ENCODE measurements at places on chromosomes 7 and 10.

GRCh38 chr7:93574646-93575554 is at the start of gene CALCR:
Gene CALCR (minus strand): TSS chr7:93574724. CDS start chr7:93486981, 87,743 bp downstream.
- DNase-seq = peak; percentile 15

GRCh38 chr7:82699773-82700186 is 256.2 kb upstream of the CACNA2D1 start:
- DNase-seq = no peak

GRCh38 chr7:19939746-19940145 is 166.3 kb upstream of the TMEM196 start:
- DNase-seq = no peak

GRCh38 chr7:115047958-115048720 is 126.2 kb downstream of the MDFIC start:
- no peak for DNase-seq

- DNase-seq = peak; percentile 82
These were observed at the start of gene EXOC6 for GRCh38 chr10:92848441-92849233. Gene EXOC6 (plus strand): TSS chr10:92848520. CDS start chr10:92848534, 14 bp downstream.

GRCh38 chr10:114905450-114905849 is 32.5 kb upstream of the TRUB1 start:
- no peak for DNase-seq

DNA sequence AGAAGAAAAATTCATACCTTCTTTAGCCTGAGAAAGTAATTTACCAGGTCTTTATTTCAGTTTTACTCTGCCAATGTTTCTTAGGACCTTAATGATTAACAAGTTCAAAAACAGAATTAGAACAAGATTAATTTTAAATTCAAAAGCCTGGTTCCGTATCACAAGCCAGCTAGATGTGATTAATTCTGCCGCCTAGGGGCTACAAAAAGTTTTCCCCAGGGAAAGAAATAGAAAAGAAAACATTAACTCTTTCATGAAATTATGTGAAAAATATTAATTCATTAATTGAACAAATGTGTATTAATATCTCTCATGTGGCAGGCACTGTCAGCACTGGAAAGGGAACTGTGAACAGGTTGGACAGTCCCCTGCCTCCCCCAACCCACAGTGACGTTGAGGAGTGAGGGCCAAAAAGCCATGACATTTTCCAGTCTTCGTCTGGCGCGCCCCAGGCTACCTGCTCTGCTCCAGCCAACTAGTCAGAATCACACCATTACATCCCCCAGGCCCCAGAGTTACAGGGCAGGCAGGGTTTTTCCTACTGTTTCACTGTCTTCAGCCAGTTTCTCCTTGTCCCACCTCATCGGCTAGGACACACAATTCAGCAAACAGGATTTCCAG is 20.1 kb downstream of the TMEM176A start:
- DNase-seq = no peak

- DNase-seq = no peak
These were observed 254.8 kb upstream of the ZMIZ1 start for GRCh38 chr10:78813998-78814399.

- DNase-seq = no peak
These were observed 180.8 kb downstream of the SFMBT2 start for GRCh38 chr10:7230036-7230435.

- DNase-seq = no peak
These were observed 163.5 kb upstream of the AGK start for GRCh38 chr7:141387521-141388217.

DNA sequence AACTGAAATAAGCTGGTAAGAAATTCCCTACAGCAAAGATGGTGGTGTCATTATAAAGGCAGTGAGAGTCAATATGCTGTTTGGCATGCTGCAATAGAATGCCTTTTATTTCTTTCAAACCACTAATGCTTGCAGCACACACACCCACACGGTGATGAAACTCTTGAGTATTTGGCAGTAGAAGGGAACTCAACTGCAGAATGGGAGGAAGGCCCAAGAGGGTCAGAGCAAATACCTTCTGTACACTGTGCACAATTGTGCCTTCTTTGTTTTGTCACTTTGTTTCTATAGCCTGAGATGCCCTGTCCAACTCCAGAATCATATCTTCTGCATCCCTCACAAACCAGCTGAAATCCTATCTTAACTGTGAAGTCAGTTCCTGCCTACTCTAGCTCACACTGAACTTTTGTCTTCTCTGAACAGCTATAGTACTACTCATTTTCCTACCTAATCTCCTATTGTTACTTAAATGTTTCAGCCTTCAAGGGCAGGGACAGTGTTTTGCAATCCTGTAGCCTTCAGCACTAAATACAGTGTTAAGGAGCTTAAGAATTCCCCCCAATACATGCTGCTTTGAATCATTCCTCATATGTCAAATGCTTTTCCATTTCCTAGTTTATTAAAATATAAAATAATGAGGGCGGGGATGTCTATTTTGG is 22.2 kb downstream of the MMS19 start:
- no peak for DNase-seq

GRCh38 chr10:48612236-48612943 is 7.5 kb upstream of the ARHGAP22 start:
- DNase-seq = no peak

DNA sequence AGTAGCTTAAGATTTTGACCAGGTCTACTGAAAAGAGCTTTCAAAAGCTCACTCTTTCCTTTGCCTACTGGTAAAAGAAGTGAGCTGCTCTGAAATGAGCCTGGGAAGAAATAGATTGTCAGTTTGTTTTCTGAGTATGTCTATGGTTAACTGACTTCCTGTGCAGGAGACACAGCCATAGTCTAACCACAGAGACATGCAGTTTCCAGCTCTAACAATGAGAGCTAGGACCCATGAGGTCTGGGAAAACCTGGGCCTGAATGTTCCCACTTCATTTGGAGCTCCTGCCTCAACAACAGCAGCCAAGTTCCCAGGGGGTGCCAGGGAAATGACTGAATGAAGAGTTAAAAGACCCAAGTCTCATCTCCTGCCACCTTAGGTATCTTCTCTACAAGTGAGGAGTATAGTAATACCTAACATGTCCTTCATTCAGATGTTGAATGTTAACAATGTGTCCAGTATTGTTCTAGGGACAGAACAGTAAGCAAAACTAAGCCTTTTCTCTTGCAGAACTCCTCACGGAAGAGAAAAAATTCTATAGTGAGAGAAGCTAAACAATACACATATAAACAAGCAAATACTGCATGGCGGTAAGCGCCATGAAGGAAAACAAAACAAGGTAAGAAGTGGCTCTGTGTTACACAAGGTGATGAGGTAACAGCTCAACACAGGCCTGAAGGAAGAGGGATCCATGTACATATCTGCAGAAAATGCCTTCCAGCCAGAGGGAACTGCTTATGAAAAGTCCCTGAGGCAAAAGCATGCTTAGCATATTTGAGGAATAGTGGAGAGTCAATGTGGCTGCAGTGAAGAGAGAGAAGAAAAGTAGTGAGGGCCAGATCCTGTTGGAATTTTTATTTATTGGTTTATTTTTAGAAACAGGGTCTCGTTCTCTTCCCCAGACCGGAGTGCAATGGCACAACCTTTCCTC is 26.4 kb upstream of the ANKRD1 start:
- no peak for DNase-seq

DNA sequence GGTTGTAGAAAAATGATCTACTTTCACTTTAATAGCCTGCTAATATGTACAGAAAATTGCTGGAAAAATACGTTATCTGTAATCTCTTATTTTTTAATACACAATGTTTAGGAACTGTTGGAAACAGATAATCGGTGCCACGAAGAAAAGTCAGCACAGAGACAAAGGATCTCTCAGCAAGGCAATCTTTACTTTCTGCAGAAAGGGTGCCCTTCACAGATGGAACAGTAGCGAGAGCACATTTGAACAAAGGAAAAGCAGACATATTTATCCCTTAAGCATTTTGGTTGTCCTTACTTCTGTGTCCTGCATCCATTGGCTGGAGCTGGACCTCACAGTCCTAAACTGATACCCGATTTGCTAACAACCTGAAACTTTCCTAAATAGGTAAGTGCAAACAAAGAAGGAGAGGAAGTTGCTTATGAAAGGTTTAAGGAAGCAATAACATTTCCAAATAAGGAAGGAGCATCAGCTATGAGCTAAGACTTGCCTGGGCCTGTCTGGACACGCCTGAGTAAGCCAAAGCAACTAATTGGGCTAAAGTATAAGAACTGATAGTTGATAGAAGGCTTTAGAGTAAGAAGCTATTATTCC is 640.0 kb downstream of the SH2D4B start:
- no peak for DNase-seq

GRCh38 chr10:30047430-30047829 is 12.0 kb downstream of the JCAD start:
- DNase-seq = no peak

DNA sequence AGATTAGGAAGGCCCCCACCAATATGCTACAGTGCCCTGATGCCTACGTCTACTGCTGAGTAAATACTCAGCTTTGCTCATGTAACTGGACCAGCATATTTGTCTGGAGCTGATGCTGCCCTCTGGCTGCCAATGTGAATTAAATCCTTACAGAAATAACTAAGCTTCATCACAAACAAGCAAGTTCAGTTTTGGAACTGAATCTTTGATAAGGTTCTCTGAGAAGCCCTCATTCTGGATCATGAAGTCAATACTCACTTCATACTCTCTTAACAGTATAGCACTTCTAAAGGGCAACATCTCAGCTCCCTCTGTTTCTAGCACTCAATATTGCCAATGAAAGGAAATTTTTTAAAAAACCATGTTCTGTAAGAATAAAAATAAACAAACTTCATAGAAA is 246.7 kb downstream of the ETV1 start:
- DNase-seq = peak; percentile 87

- DNase-seq = no peak
These were observed 63.7 kb downstream of the TSPAN12 start for GRCh38 chr7:120794106-120794729.

- peak; percentile 73 for DNase-seq
These were observed 1.8 kb upstream of the PFKFB3 start for GRCh38 chr10:6200734-6201515.

- DNase-seq = peak; percentile 62
These were observed 123.9 kb downstream of the CREB5 start for GRCh38 chr7:28536259-28536658.

DNA sequence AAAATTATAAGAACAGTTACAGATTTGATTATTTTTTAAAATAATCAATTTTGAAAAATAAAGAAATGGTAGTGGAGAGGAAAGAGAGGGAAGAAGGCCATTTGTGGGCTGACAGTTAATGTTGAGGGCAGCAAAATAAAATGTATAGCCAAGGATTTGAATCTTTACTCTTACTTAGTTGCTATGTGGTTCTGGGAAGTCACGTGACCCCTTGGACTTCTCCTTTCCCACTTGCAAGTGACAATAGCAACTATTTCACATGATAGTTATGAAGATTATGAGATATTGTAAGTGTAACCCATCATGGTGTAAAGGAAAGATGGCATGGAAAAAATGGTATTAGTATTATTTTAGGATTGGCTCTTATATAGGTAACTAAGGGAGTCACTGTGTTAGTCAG is 567.3 kb upstream of the GHITM start:
- no peak for DNase-seq

- DNase-seq = no peak
These were observed 61.8 kb downstream of the LGI1 start for GRCh38 chr10:93819520-93819919.

DNA sequence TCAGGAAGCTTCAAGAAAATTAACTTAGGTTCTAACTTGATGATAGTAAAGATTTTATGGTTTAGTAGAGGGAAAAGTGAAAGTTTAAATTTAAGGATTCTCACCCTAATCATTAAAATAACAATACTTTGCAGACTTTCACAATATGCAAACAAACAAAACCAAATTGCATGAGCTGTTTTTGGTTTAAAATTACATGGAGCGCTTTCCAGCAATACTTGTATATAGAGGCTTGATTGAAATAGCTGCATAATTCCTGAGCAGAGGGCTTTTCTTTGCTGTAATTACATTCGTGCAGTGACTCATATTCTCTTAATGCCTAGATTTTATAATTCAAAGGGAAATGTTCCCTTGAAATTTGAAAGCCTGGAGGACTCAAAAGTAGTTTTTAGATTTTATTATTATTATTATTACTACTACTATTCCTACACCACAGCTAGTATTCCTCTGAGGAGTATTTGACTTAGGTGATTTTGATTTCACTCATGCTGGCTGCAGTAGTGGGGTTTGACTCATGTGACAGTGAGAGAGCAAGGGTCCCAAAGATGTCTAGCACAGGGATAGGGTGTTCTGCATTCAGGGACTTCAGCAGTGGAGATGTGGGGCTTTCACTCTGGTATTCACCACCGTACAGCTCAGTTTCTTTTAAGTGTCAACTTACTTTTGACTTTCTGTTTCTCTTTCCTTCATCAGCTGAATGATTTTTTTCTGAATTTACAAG is 138.1 kb downstream of the ADAM22 start:
- DNase-seq = peak; percentile 64

DNA sequence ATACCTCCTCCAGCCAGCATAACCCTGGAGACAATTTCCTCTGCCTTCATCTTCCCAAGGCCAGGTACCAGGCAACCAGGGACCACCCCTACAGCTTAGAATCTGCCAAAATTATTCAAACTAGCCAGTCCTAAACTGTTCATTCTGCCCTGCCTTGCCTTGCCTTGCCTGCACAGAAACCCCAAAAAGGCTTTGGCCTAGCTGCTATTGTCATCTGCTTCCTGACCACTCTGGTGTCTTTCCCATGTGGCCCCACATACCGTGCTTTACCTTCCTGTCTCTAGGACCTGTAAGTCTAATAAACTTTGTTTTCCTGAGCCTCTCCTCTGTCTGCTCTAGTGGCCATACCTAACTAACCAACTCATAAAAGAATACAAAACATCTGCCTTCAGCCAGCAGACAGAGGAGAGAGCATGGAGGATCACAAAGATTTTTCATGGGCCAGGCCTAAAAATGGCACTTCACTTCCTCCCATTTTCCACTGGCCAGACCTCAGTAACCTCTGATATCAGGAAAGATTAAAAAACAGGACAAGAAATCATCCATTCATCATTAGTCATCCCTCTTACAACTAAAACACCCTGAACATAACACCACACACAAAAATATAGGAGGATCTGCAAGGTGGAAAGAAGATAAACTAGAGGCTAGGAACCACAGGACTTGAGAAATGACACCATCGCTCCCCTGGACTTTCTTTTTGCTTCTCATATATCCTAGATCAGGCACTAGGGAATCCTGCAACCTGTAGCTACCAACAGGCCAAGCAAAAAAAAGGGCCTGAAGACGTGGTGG is 51.5 kb downstream of the IMMP2L start:
- DNase-seq = no peak

DNA sequence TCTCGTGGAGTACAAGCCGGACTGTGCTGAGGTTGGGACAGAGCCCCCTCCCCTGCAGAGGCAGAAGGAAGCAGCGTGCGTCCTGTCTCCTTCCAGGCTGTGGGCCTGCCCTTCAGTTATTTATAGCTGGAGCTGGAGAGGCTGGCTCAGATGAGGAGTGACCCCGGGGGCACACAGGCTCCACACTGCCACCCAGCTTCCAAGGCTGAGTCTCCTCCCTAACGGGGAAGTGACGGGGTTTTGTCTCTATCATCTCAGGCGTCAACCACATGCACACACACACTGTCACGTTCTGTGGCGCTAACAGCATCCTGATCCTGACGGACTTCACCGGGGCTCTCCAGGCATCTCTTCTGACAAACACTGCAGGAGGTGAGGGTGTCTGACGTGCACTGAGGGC is 25.4 kb downstream of the AMZ1 start:
- peak; percentile 58 for DNase-seq

- DNase-seq = no peak
These were observed 15.5 kb downstream of the NPS start for GRCh38 chr10:127564644-127565043.

- DNase-seq = peak; percentile 71
These were observed 130.8 kb downstream of the SORBS1 start for GRCh38 chr10:95430231-95430951.

Measured in lung (tissue), 17 donors.